ENCODE measurements at places on chromosomes 13 and 19.

- no peak for DNase-seq
Measured at GRCh38 chr19:11887234-11887610, 360 bp upstream of the ZNF69 start.

DNA sequence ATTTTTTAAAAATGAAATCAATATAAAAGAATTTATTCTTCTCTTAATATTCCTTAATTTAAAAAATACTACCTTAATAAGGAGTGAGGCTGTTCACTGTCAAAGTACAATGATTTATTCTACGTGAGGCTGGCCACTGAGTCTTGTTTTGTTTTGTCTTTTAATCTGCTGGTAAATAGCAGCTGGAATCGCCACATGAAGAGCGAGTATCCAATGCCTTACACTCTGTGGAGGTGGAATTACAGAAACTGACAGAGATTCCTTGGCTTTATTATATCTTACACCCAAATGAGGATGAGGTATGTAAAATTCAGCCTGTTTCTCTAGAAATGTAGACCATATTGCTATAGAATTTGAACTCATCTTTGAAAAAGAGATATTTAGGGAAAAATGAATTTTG is 52.9 kb upstream of the AKAP11 start:
- no peak for DNase-seq

- no peak for DNase-seq
Measured at GRCh38 chr19:1069009-1069779, 2.2 kb downstream of the ARHGAP45 start.

GRCh38 chr13:30978981-30979956 is 46.8 kb downstream of the TEX26 start:
- peak; percentile 9 for DNase-seq

DNA sequence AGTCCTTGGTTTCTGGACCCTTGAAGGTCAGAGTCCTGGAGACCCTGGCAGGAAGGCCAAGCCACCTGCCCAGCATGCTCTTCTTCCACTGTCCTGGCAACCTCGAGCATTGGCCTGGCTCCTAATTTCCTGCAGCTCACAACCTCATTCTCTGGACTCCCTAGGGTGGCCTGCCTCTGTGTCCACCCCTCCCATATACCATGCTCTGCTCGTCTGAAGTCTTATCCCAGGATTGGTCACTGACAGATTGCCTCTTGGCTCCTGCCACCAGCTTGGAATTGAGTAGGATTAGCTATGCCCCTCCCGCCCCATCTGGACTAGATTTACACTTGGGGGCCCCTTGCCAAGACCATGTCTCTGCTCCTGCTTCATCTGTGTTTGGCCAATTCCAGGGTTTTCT is 17.1 kb upstream of the WASF3 start:
- DNase-seq = no peak

DNA sequence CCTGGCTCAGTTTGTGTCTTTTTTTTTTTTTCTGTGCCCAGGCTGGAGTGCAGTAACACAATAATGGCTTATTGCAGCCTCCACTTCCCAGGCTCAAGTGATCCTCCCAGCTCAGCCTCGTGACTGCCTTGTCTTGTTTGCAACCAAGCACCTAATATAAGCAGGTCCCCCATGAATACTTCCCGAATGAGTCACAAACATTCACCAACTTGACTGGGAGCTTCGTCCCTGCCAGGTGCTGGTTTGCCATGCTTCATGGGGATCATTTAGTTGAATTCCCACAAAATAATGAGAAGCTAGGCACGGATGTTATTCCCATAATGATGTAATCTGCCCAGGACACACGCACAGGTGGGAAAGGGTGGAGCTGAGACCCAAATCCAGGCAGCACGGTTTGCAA is 176.5 kb downstream of the CACNA1A start:
- no peak for DNase-seq

DNA sequence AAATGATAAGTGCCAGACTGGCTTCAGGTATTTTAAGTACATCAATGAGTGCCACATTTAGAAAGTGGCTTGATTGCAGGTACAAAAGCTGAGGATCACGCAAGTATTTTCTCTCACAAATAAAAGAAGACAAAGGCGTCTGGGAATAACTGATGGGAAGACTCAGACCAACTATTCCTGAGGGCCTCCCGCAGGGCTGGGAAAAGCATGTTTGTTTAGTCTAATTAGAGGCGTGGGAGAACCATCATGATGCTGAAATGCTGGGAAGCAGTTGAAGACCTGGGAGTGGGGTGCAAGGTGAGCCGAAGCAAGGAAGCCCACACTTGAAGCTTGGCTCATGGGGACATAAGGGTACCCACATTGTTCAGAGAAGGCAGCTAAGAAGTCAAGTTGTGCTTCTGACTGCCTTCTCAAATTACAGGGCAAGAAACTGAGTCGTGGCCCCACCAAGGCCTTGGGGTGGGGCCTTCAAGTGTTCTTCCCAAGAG is 536.0 kb downstream of the MYO16 start:
- no peak for DNase-seq

- DNase-seq = no peak
Measured at GRCh38 chr19:33408538-33409434, 35.3 kb downstream of the CEBPG start.
